Inflammatory macrophage (primary cell): ENCODE measurements at places on chromosomes 12 and 14.

GRCh38 chr12:124318278-124319020 is 23.6 kb downstream of the RFLNA start:
- no peak for DNase-seq

- DNase-seq = no peak
Observed at GRCh38 chr12:39395866-39396265, 47.1 kb downstream of the KIF21A start.

GRCh38 chr12:64500394-64500793 is 48.5 kb downstream of the TBK1 start:
- peak; percentile 83 for DNase-seq

- DNase-seq = peak; percentile 29
Observed at GRCh38 chr12:52121824-52122539, 42.5 kb downstream of the SMIM41 start.

- no peak for DNase-seq
Observed at GRCh38 chr14:71647086-71647784, 285.0 kb upstream of the RGS6 start.

- no peak for DNase-seq
Observed at GRCh38 chr12:24595652-24596235, 353.2 kb downstream of the BCAT1 start.

DNA sequence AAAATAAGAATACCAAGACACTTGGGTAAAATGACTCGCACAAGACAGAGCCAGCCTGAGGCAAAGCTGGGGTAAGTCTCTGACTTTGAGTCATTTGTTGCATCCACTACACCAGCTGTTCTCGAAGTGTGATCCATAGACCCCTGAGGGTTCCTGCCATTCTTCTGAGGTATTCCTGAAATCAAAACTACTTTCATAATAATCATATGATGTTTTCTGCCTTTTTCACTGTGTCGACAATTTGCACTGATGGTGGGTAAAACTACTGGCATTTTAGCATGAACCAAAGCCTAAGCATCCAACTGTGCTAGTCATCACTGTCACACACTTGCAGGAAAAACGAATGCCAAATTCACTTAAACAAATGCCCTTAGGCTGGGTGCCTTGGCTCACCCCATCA is 135.5 kb upstream of the FUT8 start:
- DNase-seq = no peak

GRCh38 chr12:13268581-13268980 is 72.1 kb downstream of the EMP1 start:
- DNase-seq = no peak

DNA sequence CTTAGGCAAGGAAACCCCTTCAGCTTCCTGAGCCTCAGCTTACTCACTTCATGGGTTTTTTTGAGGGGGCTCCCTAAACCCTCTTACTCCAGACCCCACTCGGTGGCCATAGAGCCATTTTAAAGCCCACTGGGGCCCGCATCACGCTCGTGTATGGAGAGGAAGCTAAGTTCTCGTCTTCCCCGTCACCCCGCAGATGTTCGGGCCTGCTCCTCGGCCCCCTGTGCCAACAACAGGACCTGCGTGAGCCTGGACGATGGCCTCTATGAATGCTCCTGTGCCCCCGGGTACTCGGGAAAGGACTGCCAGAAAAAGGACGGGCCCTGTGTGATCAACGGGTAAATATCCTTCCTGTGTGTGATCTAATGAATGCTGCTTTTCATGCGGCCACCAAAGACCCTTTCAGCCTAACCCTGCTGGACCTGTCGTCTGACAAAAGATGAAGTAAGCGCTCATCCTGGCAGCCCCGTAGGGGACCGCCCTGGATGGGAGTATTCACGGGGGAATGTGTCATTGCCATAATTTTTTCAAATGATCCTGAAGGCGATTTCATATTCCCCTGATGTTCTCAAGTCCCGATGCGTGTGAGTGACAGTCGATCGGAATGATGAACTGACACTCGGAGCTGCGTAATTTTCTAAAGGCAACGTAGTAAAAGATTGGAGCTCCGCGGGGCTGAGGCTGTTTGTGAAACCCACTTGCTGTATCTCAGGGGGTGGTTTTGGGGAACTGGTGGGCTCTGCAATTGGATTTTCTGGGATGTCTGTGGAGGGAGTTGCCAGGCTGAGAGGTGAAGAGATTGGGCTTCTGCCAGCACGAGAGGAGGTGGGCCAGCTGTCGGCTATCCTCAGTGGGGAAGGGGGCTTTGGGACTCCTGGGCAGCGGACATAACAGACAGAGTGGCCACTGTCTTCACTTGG is 5.4 kb downstream of the DLK1 start:
- no peak for DNase-seq

GRCh38 chr12:15346488-15346887 is 24.2 kb downstream of the PTPRO start:
- no peak for DNase-seq

DNA sequence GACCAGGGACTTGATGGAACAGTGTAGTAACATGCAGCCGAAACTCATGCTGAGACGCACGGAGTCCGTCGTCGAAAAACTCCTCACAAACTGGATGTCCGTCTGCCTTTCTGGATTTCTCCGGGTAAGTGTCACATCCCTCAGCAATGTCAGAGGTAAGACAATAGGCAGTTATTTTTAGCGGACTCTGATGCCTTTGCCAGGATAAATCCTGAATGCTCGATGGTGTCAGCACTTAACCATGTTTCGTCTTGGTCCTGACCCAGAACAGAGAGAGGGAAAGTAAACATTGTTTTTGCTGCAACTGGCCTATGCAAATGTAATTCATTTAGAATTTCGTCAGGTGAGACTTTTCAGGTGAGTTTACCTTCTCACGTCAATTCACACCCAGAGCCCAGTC is 112.3 kb downstream of the PLXNC1 start:
- no peak for DNase-seq

DNA sequence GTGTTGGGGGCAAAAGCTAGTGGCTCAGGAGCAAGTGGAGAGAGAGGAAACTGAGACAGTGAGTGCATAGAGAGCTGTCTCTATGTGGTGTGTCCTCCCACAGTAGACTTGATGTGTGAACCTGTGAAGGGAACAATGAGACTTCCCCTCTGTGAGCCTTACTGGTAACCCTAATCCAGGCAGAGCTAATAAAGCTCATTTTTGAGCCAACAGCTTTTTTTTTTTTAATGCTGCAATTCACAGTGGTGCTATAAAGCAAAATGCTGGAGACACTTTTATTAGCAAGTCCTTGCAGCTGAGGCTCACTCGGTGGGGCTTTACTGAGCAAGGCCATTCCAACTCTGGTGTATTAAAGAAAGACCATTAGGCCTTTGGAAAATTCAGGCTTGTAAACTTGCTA is 26.9 kb downstream of the FBXW8 start:
- DNase-seq = no peak
